Osteocyte (in vitro differentiated cells): ENCODE measurements at places on chromosomes 6 and 20. TPM values are rescaled to one million over a fixed set of nuclear protein-coding genes. Genes with fewer than 3 reads are reported as not detected.

GRCh38 chr20:17093782-17094181 is 133.1 kb upstream of the PCSK2 start:
- DNase-seq = no peak

- DNase-seq = no peak
These were observed 539 bp downstream of the CDYL start for GRCh38 chr6:4776493-4777393.

The MCHR2 gene
- total RNA-seq = not detected in 2 replicates

DNA sequence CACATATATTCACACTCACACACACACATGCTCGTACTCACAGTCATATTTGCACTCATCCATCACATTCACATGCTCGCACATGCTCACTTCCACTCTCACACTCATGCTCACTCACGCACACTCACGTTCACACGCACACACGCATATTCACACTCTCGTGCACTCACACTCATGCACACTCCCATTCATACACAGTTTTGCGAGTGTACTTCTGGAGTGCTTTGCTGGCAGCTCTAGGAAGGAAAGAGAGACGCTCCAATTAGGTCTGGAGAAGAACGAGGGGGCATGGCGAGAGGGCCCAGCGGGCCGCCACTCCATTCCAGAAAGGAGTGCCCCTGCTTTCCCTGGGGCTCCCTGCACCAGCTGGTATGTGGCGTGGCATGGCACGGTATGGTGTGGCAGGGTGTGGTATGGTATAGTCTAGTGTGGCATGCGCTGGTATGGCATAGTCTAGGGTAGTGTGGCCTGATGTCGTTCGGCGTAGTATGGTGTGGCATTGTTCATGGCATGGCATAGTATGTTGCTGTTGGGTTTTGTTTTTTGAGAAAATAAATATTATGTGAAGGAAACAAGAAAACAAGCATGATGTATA is 216.8 kb upstream of the CDYL start:
- DNase-seq = peak; percentile 63

The CASS4 gene
- 0.13 TPM in 1 of 2 replicates, not detected in the other for total RNA-seq

DNA sequence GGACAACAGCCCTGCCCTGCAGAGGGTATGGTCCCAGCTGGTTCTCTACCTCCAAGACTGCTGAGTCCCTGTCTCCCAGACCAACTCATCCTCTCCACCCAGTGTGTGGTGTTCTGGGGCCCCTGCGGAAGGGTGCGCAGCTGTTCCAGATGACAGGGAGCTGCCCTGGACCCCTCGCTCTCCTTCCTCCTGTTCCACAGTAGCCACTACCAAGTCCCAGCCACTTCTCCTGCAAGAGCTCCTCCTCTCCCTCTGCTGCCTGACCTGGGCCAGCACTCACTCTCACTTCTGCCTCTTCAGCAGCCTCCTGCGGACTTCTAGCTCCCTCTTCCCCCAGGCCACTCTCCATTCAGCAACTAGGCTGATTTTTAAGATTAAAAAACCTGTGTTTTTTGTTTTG is 40.1 kb upstream of the TMEM181 start:
- no peak for DNase-seq

The MEP1A gene
- not detected in 2 replicates for total RNA-seq

- no peak for DNase-seq
These were observed 253.6 kb upstream of the EXOC2 start for GRCh38 chr6:946546-946945.

DNA sequence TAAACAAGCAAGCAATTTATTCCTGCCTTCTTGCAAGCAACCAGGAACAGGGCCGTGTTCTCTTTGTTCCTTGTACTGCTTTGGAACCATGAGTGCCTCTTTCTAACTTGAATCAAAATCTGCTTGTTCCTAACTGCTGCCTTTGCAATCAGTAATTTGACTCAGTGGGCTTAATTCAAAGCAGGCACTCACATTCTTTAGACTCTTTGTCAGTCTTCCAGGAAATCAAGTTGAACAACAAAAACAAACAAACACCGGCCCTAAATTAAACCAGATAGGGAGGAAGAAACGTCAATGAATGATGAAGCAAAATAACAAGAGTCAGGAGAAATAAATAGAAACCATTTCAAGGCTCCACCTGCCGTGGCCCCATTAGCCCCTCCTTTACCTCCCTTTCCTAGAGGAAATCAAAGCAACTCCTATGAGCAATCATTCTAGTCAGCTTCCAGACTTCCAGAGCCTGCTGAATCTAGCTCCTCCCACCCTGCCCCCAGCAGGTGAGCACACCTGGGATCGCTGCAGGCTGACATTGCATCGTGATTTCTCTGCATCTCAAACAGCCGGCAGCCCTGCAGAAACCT is 582.2 kb upstream of the FLRT3 start:
- no peak for DNase-seq

The ASIP gene
- total RNA-seq = not detected in 2 replicates

DNA sequence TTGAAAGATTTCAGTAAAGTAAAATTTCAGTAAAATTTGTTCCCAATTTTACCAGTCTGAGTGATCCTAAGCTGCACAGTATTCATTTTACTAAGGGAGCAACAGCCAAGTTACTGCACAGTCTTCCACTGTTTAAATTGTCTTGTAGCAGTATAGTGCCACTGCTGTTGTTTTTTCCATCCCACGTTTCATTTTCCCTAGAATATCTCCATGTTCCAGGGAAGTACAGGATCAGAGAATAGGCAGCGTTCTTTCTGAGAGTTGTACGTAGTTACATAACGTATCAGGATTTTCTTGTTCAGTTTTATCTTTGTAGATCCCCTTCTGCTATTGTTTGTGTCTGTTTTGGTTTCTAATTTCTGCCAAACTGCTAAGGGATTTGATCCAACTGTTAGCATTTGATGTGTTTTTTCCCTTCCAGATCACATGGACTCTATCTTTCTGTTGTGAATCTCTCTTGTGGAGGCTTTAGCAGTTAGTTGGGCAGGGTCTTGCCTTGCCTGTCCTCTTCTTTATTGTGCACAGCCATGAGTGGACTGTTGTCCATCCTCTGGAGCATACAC is 38.4 kb downstream of the BCKDHB start:
- no peak for DNase-seq

DNA sequence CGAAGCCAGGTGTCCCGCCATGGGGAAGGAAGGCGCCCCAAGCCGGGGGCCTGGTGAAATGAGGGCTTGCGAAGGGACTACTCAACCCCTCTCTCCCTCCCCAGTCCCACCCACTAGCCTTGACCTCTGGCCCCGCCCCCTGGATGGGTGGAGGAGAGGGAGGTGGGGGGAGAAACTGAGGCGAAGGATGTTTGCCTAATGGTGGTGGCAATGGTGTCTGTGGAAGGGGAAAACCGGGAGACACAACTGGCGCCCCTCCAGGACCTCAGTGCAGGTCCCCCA is at the start of gene POU5F1:
Gene POU5F1 (minus strand): TSS at position 83 of the 282 bp plus-strand sequence. CDS start 62 bp downstream, at position 21.
- no peak for DNase-seq

DNA sequence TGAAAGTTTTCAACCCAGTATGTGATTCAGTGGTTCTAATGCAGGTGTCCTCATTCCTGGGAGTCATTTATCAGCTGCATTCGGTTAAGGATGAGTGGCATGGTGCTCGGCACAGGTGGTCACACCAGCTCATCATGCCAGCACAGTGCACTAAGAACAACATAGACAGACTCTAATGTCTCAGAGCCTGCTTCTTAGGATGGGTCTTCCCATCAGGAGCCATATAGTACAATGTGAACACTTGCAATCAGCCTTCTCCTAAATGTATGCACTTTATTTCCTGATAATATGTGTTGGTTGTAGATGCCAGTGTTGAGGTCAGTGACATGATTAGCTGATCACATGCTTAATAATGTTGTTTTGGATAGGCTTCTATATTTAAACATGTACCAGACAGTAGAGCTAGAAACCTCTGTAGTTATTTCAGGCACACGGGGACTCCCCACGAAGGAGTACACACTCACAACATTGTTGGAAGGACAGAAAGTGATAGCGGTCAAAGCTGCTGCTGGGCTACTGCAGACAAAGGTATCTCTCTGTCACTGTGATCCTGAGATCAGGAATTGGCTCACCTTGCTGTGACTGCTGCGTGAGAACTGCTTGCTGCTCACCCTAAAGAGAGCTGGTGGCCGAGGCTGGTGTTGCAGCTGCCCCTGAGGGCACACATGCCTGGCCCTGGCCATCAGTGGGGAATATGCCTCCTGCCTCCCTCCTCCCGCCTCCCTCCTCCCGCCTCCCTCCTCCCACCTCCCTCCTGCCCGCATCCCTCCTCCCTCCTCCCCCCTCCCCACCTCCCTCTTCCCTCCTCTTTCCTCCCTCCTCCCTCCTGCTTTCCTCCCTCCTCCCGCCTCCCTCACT is 195.4 kb downstream of the SMOC2 start:
- no peak for DNase-seq

GRCh38 chr6:30691208-30691847 is 544 bp upstream of the NRM start:
- DNase-seq = no peak

DNA sequence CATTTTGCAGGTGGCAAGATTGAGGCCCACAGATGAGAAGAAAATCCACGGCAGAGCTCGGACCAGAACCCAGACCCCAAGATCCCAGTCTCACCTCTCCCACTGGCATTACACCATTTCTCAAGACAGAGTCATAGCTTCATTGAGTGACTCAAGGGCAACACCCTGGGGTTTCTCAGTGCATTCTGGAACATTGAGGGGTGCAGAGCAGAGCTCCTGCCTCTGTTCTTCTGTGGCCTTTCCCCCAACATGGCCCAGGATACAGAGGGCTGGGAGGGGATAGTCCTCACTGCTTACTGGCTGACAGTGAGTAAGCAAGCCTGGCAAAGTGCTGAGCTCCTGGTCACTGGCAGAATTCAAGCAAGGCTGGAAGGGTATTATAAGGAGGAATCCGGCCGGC is 74.0 kb downstream of the MDGA1 start:
- no peak for DNase-seq

The IP6K3 gene
- 3.0 and 4.0 TPM in 2 replicates for total RNA-seq

The PTPRK gene
- 130 and 131 TPM in 2 replicates for total RNA-seq

The MKKS gene
- 13.0 and 14.7 TPM in 2 replicates for total RNA-seq

The PABPC1L gene
- 56.1 and 65.3 TPM in 2 replicates for total RNA-seq

The MICB gene
- 12.1 and 13.8 TPM in 2 replicates for total RNA-seq

GRCh38 chr20:59429396-59429795 is 129.0 kb downstream of the EDN3 start:
- DNase-seq = no peak

The PTCHD4 gene
- total RNA-seq = 0.91 and 1.3 TPM in 2 replicates

DNA sequence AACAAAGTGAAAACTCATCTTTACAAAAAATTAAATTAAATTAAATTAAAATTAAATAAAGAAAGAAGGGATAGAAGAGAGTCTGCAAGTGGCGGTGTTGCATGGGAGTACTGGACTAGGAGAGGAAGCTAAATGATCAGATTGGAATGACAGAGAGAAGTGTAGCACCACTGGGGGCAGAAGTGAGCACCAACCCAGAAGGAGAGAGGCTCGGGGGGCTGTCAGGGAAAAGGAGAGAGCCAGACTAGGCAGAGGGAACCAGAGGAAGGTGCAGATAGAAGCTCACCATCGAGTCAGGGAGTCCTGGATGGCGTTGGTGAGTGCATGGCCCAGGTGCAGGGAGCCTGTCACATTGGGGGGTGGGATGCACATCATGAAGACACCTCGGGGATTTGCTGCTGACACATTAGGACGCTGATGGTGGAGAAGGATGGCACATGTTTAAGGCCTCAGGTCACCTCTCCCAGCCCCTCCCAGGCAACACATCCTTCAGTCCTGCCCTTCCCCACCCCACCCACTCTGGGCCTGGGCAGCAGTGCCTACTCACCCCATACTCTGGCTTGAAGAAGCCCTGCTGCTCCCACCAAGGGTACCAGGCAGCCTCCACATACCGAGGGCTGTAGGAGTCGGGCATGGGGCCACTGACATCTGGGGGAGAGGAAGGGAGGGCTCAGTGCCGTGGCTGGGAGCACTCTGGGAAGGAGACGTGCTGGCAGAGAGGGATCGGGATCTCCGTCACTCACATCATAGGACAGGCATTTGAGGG is 4.0 kb downstream of the VARS1 start:
- DNase-seq = no peak

- DNase-seq = no peak
These were observed 10.6 kb upstream of the MARCKS start for GRCh38 chr6:113846577-113846976.

DNA sequence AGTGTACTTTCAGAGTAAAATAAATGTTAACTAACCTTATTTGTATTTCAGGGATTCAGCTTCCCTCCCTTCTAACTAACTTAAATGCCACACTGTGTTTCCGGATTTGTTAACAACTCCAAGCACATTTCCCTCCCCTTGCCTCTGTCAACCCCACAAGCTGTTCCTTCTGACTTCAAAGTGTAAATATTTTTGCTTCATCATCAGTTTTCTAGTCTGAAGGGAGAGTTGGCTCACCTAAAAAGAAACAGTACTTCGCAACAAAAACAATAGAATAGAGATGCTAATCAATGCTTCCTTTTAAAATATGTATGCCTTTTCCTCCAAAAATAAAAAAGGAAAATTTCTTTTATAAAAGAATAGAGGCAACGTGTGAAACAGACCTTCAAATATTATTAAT is 132.6 kb downstream of the THEMIS start:
- no peak for DNase-seq

DNA sequence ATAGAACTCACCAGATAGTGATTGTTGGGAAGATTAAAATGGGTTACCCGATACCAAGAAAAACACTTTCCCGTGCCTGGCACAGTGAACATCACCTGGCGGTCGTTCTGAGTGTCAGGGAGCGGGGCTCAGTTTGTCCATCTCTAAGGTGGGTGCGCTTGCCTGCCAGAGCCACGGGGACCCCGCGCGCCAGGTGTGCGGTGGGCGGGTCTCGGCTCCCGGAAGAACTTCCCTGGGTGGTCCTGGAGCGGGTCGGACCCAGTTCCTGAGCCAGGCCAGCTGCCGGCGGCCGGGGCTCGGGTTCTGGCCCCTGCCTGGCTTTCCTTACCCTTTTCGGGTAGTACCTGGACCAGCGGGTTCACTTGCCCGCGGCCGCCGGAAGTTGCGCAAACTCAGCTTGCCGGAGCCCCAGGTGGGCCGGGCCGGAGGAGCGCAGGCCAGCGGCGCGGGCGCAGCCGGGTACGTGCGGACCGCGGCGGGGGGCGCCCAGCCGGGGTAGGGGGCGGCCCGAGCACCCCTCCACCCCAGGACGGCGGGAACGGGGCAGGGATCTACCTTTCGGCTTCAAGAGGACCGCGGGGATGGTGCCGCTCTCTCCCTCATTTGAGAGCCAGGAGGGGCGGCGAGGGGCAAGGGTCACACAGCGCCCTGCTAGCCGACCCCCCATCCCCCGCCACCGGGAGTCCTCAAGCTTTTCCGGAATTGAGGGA is 7.5 kb downstream of the FAM110A start:
- no peak for DNase-seq

DNA sequence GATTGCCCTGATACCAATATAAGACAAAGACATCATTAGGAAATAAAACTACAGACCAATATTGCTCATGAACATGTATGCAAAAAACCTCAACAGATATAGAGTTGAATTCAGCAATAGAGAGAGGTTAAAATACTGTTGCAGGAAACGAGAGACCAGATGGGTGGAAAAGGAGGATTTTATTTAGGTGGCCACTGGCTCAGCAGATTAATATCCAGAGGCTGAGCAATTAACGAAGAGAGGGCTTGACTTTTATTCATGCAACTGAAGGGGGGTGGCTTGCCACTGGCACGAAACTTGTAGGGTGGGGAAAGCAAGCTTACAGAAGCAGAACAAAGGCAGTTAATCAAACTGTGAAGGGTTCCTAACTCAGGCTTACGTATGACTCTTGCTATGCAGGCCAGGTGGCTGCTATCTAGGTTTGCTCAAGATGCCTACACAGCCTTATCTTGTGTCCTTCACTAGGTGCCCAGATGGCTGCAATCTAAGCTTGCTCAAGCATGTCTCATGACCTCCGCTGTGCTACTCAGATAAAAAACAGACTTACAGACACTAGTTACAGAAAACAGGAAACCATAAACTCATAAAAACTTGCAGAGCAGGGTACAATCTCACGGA is 126.4 kb downstream of the MMUT start:
- no peak for DNase-seq
